ENCODE measurements at places on chromosomes 4 and X.

GRCh38 chrX:103781706-103782105 lies 5.1 kb downstream of the PLP1 start:
- DNase-seq, result no peak

GRCh38 chrX:144265641-144266040 lies 381.8 kb downstream of the UBE2NL start:
- DNase-seq, result no peak

DNA sequence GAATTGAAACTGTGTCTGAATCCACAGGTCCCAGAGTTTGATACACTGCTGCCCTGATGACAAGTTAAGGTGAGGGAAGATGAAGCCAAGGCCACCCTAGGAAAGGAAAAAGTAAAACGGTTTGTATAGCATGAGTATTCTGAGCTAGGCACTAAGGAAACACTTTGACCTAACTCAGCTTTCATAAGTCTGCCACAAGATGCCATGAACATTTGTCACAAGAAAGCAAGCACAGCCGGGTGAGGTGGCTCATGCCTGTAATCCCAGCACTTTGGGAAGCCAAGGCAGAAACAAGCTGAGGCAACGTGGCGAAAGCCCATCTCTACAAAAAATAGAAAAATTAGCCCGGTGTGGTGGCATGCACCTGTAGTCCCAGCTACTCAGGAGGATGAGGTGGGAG lies 34.2 kb downstream of the ELOVL6 start:
- DNase-seq, result peak; percentile 11

DNA sequence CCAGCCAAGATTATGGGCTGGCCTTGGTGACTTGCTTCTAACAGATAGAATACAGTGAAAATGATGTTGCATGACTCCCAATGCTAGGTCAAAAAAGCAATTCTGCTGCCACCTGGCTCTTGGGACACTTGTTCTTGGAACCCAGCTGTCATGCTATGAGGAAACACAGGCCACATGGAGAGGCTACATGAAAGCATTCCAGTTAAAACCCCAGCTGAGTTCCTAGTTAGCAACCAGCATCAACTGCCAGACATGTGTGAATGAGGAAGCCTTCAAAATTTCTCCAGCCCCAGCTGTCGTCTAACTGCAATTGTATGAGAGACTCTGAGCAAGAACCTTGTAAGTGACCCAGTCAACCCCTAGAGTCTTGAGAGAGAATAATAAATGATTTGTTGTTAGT lies 105.2 kb upstream of the FGF16 start:
- no peak for DNase-seq

DNA sequence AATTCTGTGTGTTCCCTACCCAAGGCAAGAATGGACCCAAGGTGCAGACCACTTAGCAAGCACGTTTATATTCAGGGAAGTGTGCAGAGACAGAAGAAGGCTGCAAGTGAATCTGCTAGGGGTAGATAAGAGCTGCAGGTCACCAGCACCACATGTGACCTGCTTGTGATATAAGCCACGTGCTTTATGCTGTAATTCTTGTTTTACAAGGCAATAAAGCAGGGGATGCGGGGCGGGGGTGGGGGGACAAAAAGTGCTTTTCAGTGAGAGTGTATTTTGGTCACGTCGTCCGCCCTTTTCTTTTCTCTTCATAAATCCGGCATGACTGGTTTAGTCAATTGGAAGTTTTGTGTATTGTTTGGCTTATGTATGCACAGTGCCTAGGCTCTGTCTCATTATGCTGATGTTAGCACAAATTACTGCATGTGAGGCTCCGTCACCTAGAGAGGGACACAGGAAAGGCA lies 192.7 kb downstream of the RBMX2 start:
- no peak for DNase-seq

GRCh38 chrX:38890963-38891362 lies 89.7 kb downstream of the MID1IP1 start:
- no peak for DNase-seq

- DNase-seq, result no peak
Observed at GRCh38 chr4:95080969-95081368, 323.2 kb downstream of the BMPR1B start.

DNA sequence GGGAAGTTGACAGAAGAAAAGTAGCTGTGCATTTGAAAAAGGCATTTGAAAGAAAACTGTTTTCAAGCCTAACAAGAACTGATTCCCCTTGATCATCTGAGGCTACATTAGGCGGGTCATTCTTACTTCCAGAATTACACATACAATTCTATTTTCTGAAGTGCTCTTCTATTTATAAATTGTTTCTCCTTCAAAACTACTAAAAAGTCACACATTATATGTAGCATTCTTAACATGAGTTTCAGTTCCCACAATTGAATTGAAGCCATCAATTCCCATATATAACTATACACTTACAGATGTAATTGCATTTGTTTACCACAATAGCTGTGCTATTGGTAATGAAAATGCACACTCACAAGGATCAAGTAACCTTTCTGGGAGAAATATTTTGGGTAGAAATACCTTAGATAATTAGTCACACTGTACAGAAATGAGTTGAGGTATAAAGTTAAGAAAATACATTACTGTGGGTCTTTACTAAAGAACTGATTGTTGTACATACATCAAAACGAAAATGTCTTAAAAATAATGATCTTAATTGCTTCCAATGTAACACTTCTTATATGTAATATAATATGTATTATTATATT lies 1688.0 kb upstream of the AGA start:
- DNase-seq, result no peak

All from SJSA1 (cell line).